GM06990 (cell line): ENCODE measurements at places on chromosomes 13 and 19.

DNA sequence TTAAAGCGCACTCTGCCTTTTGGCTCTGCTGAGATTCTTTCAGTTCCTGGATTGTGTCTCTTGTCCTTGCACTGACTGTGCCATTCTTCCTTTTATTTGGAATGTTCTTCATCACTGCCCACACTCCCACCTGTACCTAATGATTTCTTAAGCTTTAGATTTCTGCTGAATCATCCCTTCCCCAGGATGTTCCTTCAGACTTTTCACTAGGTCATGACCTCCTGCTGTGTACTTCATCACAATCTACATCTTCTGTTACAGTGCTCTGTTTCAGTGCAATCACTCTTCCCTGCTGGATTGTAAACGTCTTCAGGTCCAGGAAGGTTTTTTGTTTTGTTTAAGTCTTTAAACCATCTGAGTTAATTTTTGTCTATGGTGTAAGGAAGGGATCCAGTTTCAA lies 281.0 kb downstream of the ATP8A2 start:
- no peak for DNase-seq

DNA sequence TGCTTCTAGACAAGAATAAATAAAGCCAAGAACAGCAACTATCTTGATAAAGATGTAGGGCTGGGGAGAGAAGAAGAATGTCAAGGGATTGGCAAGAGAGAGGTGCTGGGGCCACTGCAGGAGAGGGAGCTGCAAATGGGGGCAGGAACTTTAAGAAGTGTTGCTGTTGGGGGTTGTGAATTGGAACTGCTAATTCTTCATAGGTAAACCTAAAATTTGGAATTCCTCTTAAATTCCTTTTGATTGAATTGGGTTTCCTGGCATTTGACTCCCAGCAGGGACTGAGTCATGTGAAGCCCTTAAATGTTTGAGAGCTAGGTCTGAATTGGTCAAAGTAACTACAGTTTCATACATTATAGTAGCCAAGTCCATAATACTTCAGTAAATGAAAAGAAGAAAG lies 305.6 kb upstream of the TMTC4 start:
- no peak for DNase-seq

- DNase-seq = no peak
These were observed 126.2 kb downstream of the PTPRS start for GRCh38 chr19:5214371-5214770.

- peak; percentile 54 for DNase-seq
These were observed 14.0 kb upstream of the ATP8B3 start for GRCh38 chr19:1825909-1826556.

DNA sequence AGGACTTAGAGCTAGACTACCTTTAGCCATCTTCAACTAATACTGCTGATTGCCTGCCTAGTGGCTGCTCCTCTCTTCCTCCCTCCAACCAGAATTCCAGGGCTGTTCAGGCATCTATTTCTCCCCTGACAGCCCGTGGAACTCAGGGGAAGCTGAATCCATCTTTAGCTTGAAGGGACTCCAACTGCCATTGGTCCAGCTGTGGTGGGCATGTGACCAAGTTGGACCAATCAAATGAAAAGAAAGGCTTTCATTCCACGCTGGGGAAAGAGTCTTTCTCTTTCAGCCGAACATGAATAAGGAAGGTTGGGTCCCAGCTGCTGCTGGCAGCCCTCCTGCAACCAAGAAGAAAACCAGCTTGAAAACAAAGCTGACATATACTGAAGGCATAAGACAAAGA lies 168.5 kb upstream of the OBI1 start:
- no peak for DNase-seq

- no peak for DNase-seq
These were observed 342.8 kb downstream of the DACH1 start for GRCh38 chr13:71524245-71524612.

DNA sequence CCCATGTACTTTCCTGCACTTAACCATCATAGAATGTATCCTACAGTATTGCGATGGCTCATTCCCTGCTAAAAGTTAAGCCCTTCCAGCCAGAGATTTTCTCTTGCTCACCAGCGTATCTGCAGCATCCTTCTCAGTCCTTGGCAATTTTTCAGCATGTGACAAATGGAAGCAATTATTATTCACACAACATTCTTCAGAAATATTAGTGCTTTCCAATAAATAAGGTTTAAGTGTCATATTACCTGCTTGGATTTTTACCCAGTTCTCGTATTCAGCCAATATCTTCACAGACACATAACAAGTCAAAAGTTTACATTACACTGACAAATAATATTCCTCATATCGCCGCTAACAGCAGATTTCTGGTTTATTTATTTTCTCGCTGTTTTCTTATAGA lies 82.3 kb downstream of the POU4F1 start:
- no peak for DNase-seq

DNA sequence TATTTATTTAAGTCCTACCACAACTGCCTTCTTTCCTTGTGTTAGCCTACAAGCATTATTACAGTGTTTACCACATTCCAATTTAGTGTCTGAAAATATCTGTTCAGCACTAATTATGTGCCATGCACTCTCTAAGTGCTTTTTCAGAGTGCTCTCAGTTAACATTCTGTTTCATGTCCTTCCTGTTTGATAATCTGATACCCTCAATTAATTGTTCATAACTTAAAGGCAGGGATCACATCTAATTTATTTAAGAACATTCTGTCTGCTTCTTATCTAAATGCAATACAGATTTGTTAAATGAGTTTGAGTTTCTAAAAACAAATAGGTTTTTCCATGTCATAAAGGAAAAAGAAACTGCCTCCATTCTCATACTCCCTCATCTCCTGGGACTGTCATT lies 649.6 kb upstream of the ATXN8OS start:
- no peak for DNase-seq

GRCh38 chr19:18072335-18072734 lies 14.4 kb downstream of the IL12RB1 start:
- DNase-seq = no peak

GRCh38 chr19:30690935-30691818 lies 319.0 kb downstream of the ZNF536 start:
- DNase-seq = no peak
